ENCODE measurements at places on chromosomes 16 and 17. TPM values are rescaled to one million over a fixed set of nuclear protein-coding genes. Genes with fewer than 3 reads are reported as not detected.

The PDE6G gene
- 0.33 TPM for total RNA-seq

The RIPOR1 gene
- total RNA-seq = 52.4 TPM

The KIF19 gene
- total RNA-seq = 0.92 TPM

- no peaks in the 10 kb centered on the region for H3K4me1 ChIP-seq
- H3K36me3 ChIP-seq = no peaks in the 10 kb centered on the region
- no peak overlapping the region for H3K27ac ChIP-seq
- no peaks in the 10 kb centered on the region for H3K27me3 ChIP-seq
Observed at GRCh38 chr16:5895137-5895536, 797.5 kb upstream of the EEF2KMT start.

DNA sequence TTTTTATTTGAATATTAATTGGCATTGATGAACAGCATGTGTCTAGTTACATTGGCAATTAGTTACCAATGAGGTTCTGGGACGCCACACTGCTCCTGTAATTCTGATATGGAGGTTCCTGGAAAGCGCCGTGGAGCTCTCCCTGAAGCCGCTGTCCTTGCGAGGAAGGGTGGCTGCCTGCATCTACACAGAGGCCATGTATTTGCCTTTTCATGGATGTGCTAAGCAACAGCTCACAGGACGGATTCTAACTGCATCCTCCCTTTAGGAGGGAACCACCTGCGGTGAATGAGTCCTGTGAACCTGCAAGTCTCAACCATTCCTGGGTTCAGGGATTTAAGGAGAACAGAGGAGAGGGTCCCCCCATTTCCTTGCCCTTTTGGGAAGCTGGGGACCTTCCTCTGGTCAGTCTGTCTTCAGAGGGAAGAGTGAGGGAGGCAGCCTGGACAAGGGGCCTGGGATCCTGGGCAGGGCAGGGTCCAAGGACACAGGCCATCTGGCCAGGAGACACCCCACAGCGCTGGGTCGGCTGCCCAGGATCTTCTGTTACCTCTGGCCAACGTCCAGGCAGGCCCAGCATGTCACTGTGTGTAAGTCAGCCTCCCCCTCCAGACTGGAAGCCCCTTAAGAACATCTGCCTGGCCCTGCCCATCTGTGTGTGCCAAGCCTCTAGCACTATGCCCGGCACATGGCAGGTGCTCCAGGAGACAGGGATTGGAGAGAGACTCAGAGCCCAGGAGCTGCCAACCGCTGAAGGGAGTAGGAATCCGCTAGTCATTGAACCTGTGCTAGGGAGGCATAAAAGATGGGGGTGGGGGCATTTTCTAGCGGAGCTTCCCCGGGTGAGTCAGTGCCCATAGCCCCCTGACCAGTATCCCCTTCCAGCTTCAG is 314.1 kb upstream of the TNRC6C start:
- no peaks in the 10 kb centered on the region for H3K36me3 ChIP-seq
- peak overlapping the region; percentile 41 for H3K4me3 ChIP-seq
- H3K27ac ChIP-seq = no peak overlapping the region
- DNase-seq = no peak

GRCh38 chr16:67179421-67180080 is 4.2 kb downstream of the MATCAP1 start:
- peaks cover 4% of the 10 kb centered on the region for H3K4me1 ChIP-seq
- H3K27me3 ChIP-seq = peaks cover 46% of the 10 kb centered on the region
- no peak for DNase-seq
- no peak overlapping the region for H3K4me3 ChIP-seq

The CLDN9 gene
- not detected for total RNA-seq

DNA sequence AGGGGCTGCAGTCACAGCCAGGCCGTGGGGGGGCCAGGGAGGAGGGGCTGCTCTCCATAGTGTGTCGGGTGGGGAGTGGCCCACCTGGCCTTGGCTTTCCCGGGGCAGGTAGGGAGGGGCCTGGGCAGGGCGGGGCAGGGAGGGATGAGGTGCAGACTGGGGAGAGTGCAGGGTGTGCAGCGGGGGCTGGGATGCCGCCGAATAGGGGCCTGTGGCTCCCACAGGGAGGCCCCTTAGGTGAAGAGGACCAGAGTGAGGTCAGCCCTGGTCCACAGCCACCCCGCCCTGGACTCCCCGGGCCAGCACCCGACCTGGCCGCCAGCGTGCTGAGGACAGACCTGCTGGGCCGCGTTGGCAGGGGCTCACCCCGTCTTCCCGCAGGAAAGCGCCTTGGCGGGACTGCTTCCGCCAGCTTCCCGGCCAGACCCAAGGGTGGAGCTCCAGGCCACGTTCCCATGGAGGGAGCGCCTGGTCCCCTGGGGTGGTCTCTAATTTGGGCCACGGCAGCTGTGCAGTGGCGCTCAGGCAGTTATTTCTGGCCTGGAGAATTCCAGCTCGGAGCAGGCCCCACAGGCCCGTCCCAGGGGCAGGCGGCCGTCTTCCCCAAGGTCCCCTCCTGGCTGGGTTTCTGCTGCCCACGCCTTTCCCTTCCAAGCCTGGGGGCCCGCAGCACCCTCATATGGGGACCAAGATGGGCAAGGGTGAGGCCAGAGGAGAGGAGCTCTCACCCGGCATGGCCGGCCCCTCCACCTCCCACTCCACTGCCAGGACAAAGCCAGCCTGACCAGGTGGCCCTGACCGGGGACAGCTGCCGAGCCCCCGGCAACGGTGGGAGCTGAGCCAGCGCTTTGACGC is 27.9 kb downstream of the CACNA1H start:
- no peak for DNase-seq
- H3K27ac ChIP-seq = no peak overlapping the region
- H3K36me3 ChIP-seq = no peaks in the 10 kb centered on the region
- H3K27me3 ChIP-seq = no peaks in the 10 kb centered on the region
- H3K4me1 ChIP-seq = no peaks in the 10 kb centered on the region

The CACNA1H gene
- 4.8 TPM for total RNA-seq

- peak; percentile 52 for DNase-seq
- no peaks in the 10 kb centered on the region for H3K36me3 ChIP-seq
- H3K27ac ChIP-seq = peak overlapping the region; percentile 95
- no peaks in the 10 kb centered on the region for H3K27me3 ChIP-seq
Observed at GRCh38 chr16:56610017-56610608, 1.7 kb downstream of the MT2A start.

GRCh38 chr16:56488035-56488434 is 31.8 kb downstream of the BBS2 start:
- DNase-seq = no peak
- H3K4me1 ChIP-seq = no peaks in the 10 kb centered on the region

The MFSD6L gene
- 0.22 TPM for total RNA-seq

DNA sequence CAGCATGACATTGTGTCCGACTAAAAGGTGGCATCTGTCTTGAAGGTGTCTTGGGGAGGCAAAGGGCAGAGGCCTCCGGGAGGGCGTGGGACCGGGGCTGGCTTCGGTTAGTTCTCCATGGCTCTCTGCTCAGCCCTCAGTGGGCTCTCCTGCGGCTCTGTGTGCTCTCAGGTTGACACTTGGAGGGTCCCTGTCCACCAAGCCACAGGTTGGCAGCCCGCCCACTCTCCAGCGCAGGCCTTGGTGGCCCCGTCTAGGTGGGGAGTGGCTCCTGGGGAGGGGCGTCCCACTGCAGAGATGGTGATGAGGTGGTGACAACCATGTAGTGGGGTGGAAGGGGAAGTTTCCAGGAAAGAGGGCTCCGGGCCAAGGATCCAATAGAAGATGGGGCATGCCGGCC is 31.6 kb downstream of the ADGRG5 start:
- H3K27me3 ChIP-seq = no peaks in the 10 kb centered on the region
- no peak overlapping the region for H3K27ac ChIP-seq
- DNase-seq = no peak
- H3K36me3 ChIP-seq = peaks cover 19% of the 10 kb centered on the region

GRCh38 chr16:19127205-19127604 is 13.4 kb downstream of the ITPRIPL2 start:
- DNase-seq = no peak
- no peak overlapping the region for H3K4me3 ChIP-seq
- no peaks in the 10 kb centered on the region for H3K27me3 ChIP-seq

DNA sequence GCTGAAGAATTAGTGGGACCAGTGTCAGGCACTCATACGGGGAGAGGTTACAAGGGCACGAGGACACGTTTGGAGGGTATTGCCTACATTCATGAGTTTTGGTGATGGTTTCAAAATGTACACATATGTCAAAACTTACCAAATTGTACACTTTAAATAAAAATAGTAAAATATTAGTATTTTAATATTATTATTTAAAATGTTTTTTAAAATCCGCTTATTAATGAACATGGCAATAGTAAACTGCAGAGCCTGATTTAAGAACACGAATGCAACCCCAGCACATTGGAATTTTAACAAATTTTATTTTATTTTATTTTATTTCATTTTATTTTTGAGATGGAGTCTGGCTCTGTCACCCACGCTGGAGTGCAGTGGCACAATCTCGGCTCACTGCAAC is 10.9 kb upstream of the ERCC4 start:
- no peak for DNase-seq
- no peaks in the 10 kb centered on the region for H3K36me3 ChIP-seq
- H3K4me3 ChIP-seq = no peak overlapping the region
- H3K27me3 ChIP-seq = peaks cover 32% of the 10 kb centered on the region
- H3K4me1 ChIP-seq = no peaks in the 10 kb centered on the region
- no peak overlapping the region for H3K27ac ChIP-seq

The TMC6 gene
- 798 TPM for total RNA-seq

GRCh38 chr16:85990861-85991301 is 91.9 kb downstream of the IRF8 start:
- no peak for DNase-seq
- no peak overlapping the region for H3K4me3 ChIP-seq
- no peak overlapping the region for H3K27ac ChIP-seq
- H3K4me1 ChIP-seq = peaks cover 22% of the 10 kb centered on the region
- H3K36me3 ChIP-seq = no peaks in the 10 kb centered on the region
- peaks cover 25% of the 10 kb centered on the region for H3K27me3 ChIP-seq

DNA sequence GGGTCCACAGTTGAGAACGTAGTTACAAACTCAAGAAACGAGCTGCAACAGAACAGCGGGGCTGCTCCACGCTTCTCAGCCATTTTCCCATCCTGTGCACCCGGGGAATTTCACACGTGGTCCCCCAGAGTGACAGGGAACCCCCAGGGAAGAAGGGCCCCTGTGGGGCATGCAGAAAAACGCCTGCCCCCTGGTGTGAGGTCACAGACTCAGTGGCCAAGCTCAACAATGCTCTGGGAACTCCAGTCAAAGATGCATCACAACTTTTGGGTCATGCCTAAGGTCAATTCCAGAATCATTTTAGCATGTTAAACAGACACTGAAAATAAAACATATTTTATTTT is 115.4 kb downstream of the ZNF778 start:
- peaks cover 14% of the 10 kb centered on the region for H3K36me3 ChIP-seq
- no peak for DNase-seq
- H3K4me3 ChIP-seq = no peak overlapping the region
- H3K27me3 ChIP-seq = no peaks in the 10 kb centered on the region

- no peak overlapping the region for H3K4me3 ChIP-seq
- H3K27me3 ChIP-seq = no peaks in the 10 kb centered on the region
Observed at GRCh38 chr16:17467923-17468540, 2.7 kb downstream of the XYLT1 start.
